NCI-H2107 (cell line): ENCODE measurements at places on chromosomes 7 and 10.

DNA sequence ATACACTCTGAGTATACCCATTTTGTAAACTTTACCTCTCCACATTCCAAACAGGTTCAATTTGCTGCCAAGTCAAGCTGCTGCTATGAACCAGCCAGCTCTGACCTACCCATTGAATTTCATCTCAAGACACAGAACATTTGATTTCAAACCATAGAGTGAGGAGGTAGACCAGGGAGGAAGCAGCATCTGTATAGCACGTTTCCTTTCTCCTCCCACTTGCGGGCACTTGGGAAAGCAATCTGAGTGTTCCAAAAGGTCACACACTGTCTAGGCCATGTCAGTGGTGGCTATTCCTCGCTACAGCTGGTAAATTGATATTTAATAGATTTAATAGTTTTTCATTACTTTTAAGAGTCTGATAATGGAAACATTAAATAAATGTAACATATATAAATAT, 147.8 kb upstream of the EEPD1 start:
- no peak for DNase-seq

- DNase-seq: no peak
These were observed 2.1 kb downstream of the ETV1 start for GRCh38 chr7:13987395-13987794.

- DNase-seq: no peak
These were observed 11.1 kb downstream of the FAM53B start for GRCh38 chr10:124732931-124733570.

GRCh38 chr7:82838314-82838713, 324.4 kb downstream of the PCLO start:
- no peak for DNase-seq

- no peak for DNase-seq
These were observed at the start of gene HOXA6 for GRCh38 chr7:27147199-27148030. Gene HOXA6 (minus strand): TSS chr7:27147774. CDS start chr7:27147749, 25 bp downstream.

DNA sequence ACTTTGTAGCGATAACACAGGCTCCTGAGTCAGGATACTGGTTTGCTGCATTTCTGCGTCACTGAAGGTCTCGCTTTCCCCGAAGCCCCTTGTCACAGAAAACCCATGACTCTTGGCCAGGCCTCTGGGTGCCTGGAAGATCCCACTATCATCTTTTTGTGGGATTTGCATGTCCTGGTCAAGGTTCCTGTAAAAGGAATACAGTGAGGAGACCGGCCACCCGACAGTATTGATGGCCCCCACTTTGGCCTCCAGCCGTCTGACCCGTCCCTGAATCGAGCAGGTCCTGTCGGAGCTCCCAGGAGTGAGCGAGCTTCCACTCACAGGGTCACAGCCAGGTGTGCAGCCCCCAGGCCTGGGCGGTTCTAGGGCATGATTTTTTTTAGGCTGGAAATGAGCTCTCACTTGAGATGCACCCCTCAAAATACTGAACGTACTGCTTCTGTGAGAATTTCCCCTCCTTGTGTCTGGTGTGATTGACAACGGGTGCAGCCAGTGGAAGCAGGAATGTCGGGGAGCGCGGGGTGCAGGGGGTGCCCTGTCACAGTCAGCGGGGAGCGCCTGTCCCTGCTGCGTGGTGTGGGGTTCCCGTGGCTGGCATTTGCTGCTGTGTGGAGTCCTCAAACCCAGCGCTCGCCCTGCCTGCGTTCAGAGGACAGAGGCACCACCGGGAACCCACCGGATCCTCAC, 75.8 kb downstream of the DNAJB6 start:
- no peak for DNase-seq

- DNase-seq: no peak
These were observed 51.5 kb downstream of the DNAJB6 start for GRCh38 chr7:157388301-157388700.

GRCh38 chr10:124249812-124250432, 156.5 kb upstream of the CHST15 start:
- no peak for DNase-seq

DNA sequence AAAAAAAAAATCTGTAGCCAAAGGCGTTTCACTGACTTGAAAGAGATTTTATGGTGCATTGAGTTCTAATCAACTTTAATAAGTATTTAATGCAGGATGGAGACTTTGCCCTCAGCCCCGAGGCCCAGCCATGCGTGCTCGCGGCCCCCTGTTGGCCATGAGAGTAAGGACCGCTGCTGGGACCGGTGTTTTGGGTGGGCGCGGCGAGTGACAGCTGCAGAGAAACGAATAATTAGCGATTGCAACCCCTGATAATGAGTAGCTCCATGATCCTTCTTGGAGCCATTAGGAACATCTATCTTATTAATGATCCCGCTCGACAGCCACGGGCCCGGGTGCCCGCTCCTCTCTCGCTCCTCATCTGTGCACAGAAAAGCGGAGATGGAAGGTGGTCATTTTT, 347.4 kb downstream of the RPS24 start:
- DNase-seq: no peak

DNA sequence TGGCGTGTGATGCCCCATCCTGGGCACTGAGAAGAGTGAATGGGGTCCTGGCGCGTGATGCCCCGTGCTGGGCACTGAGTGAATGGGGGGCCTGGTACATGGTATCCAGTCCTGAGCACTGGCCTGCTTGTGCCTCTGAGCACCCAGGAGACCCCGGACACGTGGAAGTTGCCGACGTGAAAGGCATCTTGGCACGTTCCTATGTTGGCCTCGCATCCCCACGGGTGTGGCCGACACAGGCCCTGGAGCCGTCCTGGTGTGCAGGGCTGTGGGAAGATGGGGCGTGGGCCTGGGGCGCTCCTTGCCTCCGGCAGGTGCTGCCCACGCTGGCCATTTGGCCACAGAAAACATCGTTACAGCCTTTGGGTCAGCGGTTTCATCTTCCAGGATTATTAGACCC, 35.5 kb downstream of the CFAP46 start:
- no peak for DNase-seq

- DNase-seq: no peak
These were observed 45.6 kb upstream of the FIGNL1 start for GRCh38 chr7:50495746-50496145.

- no peak for DNase-seq
These were observed 33.6 kb downstream of the AOAH start for GRCh38 chr7:36690514-36691187.

- no peak for DNase-seq
These were observed 71.7 kb downstream of the ARL4A start for GRCh38 chr7:12759151-12759550.

DNA sequence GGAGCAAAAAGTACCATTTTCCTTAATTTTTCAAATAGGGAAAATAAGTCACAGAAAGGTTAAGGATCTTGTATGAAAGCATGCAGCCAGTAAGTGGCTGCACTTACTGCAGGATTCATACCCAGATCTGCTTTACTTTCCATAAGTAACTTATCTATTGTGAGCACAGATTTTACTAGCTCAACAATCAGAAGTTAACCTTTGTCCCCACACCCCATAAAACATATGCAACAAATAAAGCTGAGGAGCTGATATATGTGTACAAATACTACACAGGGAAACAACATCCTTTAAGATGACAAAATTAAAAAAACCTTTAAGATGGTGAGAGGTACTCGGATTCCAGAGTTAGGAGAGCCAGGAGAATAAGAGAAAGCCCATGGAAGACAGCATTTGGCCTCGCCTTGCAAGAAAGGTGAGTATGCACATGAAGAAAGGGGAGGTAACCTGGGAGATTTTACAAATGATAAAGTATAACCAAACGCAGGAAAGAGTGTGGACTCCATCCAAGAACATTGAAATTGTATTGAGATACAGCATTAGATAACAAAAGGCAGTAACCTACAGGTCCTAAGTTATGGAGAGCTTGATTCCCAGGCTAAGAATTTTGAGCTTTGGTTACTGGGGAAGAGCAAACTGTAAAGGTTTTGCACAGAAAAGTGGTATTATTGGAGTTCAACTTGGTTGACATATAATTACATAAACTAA, 87.1 kb downstream of the ITGB8 start:
- no peak for DNase-seq

GRCh38 chr7:151141311-151141854, 26.1 kb downstream of the GBX1 start:
- no peak for DNase-seq

GRCh38 chr7:71264005-71264404, 132.1 kb downstream of the GALNT17 start:
- DNase-seq: no peak
